ENCODE measurements at places on chromosomes 16 and 17.

DNA sequence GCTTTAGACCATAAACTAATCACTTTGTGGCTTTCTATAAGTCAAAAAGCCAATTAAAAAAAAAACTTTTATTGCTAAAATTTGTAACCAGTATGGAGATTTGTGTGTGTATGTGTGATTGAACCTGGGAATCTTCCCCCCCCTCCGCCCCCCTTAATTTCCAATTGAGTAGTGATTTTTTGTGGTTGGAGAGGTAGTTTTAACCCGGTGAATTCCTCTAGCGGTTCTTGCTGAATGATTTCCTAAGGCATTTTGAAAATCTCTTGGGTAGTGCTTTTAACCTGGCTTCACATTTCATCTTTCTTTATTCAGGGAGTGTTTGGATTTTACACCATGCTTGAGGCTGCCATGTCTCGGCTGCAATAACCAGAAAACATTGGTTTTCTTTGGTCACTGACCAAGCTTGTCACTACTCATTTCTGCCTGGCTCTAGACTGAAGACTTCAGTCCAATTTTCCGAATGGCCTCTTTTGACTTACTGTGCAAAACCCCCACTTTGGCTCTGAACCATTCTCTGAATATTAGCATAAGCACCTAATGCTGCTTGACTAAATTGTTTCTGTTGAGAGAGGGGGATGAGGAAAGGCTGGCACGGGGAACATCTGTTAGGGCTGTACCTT lies 35.6 kb downstream of the PRKCA start:
- H3K4me3 ChIP-seq: no peak overlapping the region
- no peak overlapping the region for H3K27ac ChIP-seq
- DNase-seq: no peak
- no peaks in the 10 kb centered on the region for H3K36me3 ChIP-seq
- no peaks in the 10 kb centered on the region for H3K27me3 ChIP-seq

GRCh38 chr17:35051183-35051578 lies 12.3 kb downstream of the RFFL start:
- H3K27me3 ChIP-seq: no peaks in the 10 kb centered on the region

DNA sequence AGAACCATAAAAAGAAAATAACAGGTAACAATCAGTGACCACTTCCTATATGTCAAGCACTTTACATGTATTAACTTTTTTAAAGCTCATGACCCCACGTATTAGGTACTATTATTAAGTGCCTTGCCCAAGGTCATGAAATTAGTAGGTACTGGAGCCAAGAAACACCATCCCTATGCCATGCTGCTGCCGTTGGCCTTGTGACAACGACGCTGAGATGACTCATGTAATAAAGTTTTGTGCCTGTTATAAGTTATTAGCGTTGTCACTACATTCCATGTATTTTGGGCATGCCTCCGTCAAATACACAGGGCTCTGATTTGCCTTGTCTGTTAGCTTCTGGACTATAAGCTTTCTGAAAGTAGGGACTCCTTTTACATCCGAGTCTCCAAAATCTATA lies 1.4 kb downstream of the BBS2 start:
- no peaks in the 10 kb centered on the region for H3K27me3 ChIP-seq
- H3K4me3 ChIP-seq: no peak overlapping the region
- no peak for DNase-seq
- peaks cover 4% of the 10 kb centered on the region for H3K36me3 ChIP-seq
- no peaks in the 10 kb centered on the region for H3K4me1 ChIP-seq

GRCh38 chr17:41968676-41969075 lies 2.1 kb downstream of the CNP start:
- H3K27ac ChIP-seq: no peak overlapping the region
- peaks cover 3% of the 10 kb centered on the region for H3K4me1 ChIP-seq
- peaks cover 48% of the 10 kb centered on the region for H3K36me3 ChIP-seq
- DNase-seq: no peak
- H3K4me3 ChIP-seq: no peak overlapping the region
- H3K27me3 ChIP-seq: no peaks in the 10 kb centered on the region

GRCh38 chr16:4900750-4901149 lies 36.2 kb downstream of the PPL start:
- no peaks in the 10 kb centered on the region for H3K36me3 ChIP-seq
- H3K27ac ChIP-seq: no peak overlapping the region
- no peaks in the 10 kb centered on the region for H3K4me1 ChIP-seq
- DNase-seq: no peak

GRCh38 chr17:65850486-65850885 lies 289.0 kb upstream of the AXIN2 start:
- no peak for DNase-seq
- no peaks in the 10 kb centered on the region for H3K4me1 ChIP-seq
- H3K27me3 ChIP-seq: no peaks in the 10 kb centered on the region
- H3K36me3 ChIP-seq: no peaks in the 10 kb centered on the region
- no peak overlapping the region for H3K4me3 ChIP-seq

- DNase-seq: no peak
- H3K4me3 ChIP-seq: no peak overlapping the region
- H3K4me1 ChIP-seq: no peaks in the 10 kb centered on the region
- no peaks in the 10 kb centered on the region for H3K27me3 ChIP-seq
- H3K27ac ChIP-seq: no peak overlapping the region
Measured at GRCh38 chr16:52312716-52313115, 234.2 kb downstream of the TOX3 start.

- DNase-seq: no peak
- no peak overlapping the region for H3K27ac ChIP-seq
- no peak overlapping the region for H3K4me3 ChIP-seq
- no peaks in the 10 kb centered on the region for H3K4me1 ChIP-seq
- H3K27me3 ChIP-seq: no peaks in the 10 kb centered on the region
Measured at GRCh38 chr16:27289669-27290068, 21.1 kb upstream of the NSMCE1 start.

DNA sequence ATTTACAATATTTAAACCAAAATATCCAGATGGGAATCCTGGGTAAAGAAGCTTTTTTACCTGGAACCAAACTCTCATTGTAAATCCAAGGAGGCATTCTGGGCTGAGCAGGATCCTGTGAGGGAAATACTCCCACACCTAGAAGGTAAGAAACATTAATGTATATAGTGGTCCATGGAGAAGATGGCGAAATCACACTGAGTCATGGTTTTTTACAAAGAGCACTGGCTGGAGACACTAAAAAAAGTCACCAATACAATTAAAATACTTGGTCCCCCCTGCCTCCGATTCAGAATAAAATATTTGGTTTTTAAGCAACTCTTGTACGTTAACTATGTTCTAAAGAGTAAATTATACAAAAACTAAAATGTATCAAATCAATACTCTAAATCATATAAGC lies 32.9 kb downstream of the SYNRG start:
- H3K27me3 ChIP-seq: no peaks in the 10 kb centered on the region
- DNase-seq: no peak
- peaks cover 81% of the 10 kb centered on the region for H3K36me3 ChIP-seq
- no peak overlapping the region for H3K4me3 ChIP-seq
- H3K27ac ChIP-seq: no peak overlapping the region
- H3K4me1 ChIP-seq: no peaks in the 10 kb centered on the region

GRCh38 chr17:65723431-65724151 lies 162.1 kb upstream of the AXIN2 start:
- no peaks in the 10 kb centered on the region for H3K36me3 ChIP-seq
- no peaks in the 10 kb centered on the region for H3K4me1 ChIP-seq
- H3K4me3 ChIP-seq: no peak overlapping the region
- no peak for DNase-seq

- H3K27ac ChIP-seq: no peak overlapping the region
- no peak for DNase-seq
- no peaks in the 10 kb centered on the region for H3K27me3 ChIP-seq
- peak overlapping the region; percentile 97 for H3K4me3 ChIP-seq
- H3K36me3 ChIP-seq: no peaks in the 10 kb centered on the region
- H3K4me1 ChIP-seq: peaks cover 10% of the 10 kb centered on the region
Measured at GRCh38 chr17:63840591-63841349, 1.7 kb downstream of the SMARCD2 start.

DNA sequence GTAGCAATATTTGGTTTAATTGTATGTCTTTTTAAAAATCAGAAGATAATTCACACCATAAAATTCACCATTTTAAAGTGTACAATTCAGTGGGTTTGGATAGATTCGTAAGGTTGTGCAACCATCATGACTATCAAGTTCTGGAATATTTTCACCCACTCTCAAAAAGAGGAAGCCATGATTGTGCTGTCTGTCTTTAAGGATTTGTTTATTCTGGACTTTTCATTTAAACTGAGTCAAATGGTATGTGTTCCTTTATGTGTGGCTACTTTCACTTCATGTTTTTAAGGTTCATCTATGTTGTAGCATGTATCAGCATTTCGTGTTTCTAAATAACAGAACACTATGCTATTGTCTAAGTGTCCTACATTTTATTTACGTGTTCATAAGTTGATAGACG lies 68.1 kb upstream of the CPHXL start:
- no peak for DNase-seq
- H3K27me3 ChIP-seq: no peaks in the 10 kb centered on the region
- no peaks in the 10 kb centered on the region for H3K36me3 ChIP-seq
